ENCODE measurements at places on chromosomes 1 and 21.

DNA sequence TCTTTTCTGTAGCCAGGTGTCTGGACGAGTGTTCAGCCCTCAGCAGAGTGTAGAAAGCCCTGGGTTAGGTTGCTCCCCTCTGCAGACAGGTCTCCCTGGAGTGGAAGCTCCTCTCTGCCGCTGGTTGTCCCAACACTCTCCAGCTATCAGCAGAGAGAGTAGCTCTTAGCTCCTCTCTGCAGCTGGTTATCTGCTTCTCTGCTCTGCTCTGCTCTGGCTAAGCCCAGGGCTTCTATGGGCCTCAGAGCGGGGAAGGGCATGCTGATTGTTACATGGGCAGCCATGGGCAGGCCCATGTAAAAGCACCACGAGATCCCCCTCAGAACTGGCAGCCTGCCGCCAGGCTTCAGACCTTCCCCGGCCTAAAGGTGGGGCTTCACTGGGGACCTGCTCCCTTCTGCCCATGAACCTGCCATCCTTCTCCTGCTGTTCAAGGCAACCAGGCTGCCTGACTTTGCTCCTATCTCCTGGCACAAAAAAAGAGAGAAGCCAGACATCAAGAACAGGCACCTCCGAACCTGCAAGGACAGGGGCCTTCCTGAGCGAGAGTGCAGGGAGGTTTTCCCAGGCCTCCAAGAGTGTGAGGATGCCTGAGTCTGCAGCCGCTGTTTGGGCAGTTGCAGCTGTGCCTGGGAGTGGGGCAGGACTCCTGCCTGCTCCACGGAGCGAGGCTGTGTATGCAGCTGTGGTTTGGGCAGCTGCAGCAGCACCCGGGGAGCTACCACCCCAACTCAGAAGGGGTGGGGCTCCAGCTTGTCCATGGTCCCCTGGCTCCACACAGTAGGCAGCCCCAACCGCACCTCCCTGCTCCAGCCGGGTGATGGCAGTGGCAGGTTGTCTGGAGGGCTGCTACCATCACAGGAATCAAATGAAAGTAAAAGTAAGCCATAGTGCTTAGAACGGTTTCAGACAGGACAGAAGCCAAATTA, 973.7 kb downstream of the LTN1 start:
- DNase-seq, result no peak

DNA sequence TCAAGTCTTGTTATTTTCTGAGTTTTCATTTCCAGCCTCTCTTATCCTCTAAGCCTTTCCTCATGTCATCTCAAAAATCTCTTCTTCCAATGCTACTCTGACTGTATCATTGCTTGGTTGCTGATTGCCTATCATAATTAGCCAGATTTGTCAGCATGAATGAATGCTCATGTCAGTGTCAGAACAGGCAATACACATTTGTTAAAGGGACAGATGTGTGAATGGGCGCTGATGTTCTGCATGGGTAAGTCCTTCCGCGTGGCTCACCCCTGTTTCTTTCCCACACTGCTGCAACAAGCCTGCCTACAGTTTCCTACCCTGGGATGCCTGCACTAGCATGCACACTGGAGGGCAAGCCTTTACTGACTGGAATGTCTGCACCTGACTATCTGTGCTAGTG, 100.6 kb downstream of the RHOU start:
- DNase-seq, result no peak

GRCh38 chr1:159008744-159009188, 941 bp upstream of the IFI16 start:
- no peak for DNase-seq

GRCh38 chr1:183205196-183205781, 19.2 kb downstream of the LAMC2 start:
- DNase-seq, result no peak

GRCh38 chr21:45589686-45590245, 47.5 kb upstream of the SLC19A1 start:
- no peak for DNase-seq

DNA sequence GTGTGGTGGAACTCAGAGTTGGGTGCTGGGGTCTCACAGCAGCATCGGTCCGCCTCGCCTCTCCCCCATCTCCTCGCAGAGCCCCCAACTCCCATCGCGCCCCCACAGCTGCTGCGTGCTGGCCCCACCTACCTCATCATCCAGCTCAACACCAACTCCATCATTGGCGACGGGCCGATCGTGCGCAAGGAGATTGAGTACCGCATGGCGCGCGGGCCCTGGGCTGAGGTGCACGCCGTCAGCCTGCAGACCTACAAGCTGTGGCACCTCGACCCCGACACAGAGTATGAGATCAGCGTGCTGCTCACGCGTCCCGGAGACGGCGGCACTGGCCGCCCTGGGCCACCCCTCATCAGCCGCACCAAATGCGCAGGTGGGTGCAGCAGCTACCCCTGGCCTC, 24.2 kb downstream of the PTPRU start:
- DNase-seq, result no peak

DNA sequence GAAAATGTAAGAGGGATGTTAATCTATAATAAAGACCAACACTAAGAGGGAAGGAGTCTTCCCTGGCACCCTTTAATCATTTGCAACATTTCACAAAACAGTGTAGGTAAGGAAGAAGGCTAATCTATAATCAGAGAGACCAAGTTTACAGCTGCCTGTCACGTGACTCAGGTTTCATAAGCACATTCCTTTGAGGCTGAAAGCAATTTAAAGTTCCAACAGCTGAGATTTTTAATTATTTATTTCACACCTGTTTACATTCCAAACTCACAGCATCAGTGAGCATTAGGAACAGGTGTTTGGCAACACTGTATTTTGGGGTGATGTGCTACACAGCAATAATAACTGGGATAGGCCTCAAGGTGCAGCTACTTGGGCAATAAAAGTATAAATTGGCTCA, 75.7 kb upstream of the PGBD5 start:
- no peak for DNase-seq

DNA sequence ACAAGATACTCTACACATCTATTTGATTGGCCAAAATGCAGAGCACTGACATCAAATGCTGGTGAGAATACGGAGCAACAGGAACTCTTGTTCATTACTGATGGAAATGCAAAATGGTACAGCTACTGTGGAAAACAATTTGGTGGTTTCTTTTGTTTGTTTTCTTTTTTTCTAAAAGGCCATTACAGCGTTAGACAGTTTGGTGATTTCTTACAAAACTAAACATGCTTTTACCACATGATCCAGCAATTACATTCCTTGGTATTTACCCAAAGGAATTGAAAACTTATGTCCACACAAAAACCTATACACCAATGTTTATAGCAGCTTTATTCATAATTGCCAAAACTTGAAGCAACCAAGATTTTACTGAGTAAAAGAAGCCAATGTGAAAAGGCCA, 66.4 kb upstream of the FBXO28 start:
- no peak for DNase-seq

DNA sequence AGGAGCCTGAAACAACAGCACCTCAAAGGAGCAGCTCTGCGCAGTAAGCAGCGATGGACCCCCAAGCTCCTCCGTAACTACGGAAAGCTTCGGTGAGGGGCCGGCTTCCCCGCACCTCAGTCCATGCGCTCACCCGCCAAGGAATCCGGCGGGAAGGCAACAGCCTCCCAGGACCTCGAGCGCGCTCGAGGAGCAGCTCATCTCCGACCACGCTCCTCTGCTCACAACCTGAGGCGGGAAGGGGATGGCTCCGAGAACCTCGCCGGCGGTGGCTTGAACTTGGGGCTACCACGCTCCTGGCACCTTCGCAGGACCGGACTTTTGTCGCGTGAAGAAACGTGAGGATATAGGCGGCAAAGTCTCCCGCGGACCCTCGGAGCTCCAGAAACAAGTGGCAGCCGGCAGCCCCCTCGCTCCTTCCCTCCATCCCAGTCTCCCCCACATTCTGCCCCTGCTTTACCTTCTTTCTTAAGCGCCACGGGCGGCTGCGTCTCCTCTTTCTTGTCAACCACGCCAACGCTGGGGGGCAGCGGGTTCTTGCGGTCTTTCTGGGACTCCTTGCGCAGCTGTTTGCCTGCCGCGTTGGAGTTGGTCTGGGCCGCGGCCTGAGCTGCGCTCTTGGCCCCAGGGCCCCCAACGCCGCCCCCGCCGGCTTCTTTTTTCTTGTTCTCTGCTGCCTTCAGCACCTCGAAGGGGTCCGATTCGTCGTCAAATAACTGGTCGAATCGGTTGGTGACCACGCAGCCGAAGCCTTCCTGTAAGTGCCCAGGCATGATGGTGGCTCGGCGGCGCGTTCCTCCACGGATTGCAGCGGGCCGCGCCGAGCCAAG, 459 bp downstream of the SERBP1 start:
- DNase-seq, result no peak

- no peak for DNase-seq
These were observed 24.4 kb downstream of the DHRS3 start for GRCh38 chr1:12593621-12594066.

- no peak for DNase-seq
These were observed 59.9 kb downstream of the TENT5C start for GRCh38 chr1:117665556-117666270.

DNA sequence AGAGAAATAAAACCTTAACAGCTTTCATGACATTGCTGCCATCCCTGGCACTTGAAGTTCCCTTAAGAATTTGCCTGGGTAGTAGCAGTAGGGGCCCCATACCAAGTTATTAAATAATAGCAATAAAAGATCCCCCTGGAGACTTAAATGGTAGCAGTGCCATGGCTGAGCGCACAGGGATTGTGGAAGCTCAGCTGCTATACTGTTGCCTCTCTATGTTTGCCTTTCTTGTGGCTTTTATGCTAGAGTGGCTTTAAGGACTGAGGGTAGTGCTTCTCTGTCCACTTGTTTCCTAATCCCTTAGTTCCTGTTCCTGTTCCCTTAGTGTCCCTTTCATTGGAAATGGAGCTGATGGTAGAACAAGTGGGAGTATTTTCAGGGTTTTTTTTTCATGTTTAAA, 42.1 kb downstream of the NCF2 start:
- DNase-seq, result no peak

- DNase-seq, result no peak
These were observed 4.8 kb downstream of the REG4 start for GRCh38 chr1:119806489-119806888.

GRCh38 chr1:52157582-52157981, 15.7 kb downstream of the ZFYVE9 start:
- DNase-seq, result no peak

GRCh38 chr1:170696591-170697290, 32.8 kb downstream of the PRRX1 start:
- DNase-seq, result no peak

Measured in epithelial cell of prostate (primary cell).